ENCODE measurements at places on chromosomes 2 and 18.

DNA sequence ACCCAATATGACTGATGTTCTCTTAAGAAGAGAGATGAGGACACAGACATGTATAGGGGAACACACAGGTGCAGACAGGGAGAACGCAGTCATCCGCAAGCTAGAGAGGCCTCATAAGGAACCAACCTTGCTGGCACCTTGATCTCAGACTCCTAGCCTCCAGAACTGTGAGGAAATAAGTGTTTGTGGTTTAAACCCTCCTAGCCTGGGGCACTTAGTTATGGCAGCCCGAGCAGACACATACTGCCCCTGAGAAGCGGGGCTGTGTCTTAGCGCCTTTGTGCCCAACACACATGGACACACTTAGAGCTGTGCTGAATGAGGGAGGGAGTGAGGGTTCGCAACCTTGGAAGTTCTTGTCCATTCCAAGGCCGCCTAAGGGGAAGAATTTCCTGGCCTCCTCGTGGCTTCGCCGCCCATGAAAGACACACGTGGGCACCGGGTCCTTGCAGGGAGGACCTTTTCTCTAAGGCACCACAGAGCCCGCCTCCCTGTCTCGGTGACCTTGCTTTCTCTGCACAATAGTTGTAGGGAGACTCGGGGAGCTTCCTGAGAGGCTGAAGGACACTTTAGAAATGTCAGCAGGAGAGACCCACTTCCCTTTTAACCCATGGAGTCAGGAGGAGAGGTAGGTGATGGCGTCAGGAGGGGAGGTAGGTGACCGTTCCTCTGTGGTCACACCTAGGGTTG is 224.5 kb upstream of the HDAC4 start:
- no peak for DNase-seq

DNA sequence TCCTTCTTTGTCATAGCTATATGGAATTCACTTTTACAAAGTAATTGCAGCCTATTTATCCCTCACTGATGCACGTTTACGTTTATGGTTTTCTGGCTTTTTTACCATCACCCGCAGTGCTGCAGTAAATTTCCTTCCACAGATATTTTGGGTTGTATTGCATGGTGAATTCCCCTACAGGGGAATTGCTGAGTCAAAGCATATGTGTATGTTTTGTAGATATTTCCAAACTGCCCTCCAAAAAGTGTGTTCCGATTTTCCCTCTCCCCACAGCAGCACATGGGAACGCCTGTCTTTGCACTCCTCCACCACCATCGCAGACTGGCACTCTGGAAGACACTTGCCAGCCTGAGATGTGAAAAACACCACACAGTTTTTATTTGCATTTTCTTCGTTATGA is 80.6 kb upstream of the UXS1 start:
- no peak for DNase-seq

- no peak for DNase-seq
Observed at GRCh38 chr2:23028106-23028505, 356.9 kb upstream of the KLHL29 start.

- no peak for DNase-seq
Observed at GRCh38 chr2:129165006-129165405, 814.5 kb upstream of the RAB6C start.

GRCh38 chr2:7427293-7428060 is 510.3 kb downstream of the RNF144A start:
- DNase-seq: peak; percentile 26

DNA sequence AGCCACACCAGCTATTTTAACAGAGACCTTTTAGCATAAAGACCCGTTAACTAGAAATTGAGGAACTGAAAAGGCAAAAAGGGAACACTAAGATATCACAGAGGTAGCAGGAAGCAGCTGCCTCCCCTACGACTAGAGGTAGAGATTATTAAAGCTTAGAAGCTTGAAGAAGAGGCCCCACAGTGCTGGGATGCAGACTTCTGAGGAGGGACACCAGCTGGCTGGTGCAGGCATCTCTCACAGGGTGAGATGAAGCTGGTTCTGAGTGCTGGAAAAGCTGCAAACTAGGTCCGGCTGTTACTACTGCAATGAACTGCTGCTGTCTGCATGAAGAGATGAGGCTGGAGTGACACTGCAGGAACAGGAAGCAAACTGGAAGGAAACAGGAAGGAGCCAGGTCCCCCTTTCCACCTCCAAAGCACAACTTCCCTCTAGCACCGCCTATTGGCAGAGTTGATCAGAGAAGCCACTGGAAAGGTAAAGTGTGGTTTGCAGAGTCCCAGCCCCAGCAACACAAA is 61.2 kb upstream of the MRPS9 start:
- peak; percentile 6 for DNase-seq

- DNase-seq: no peak
Observed at GRCh38 chr18:7596147-7596546, 29.0 kb downstream of the PTPRM start.

- no peak for DNase-seq
Observed at GRCh38 chr18:49853436-49853835, 40.1 kb upstream of the ACAA2 start.

GRCh38 chr2:220227266-220227920 is 600.0 kb downstream of the SLC4A3 start:
- no peak for DNase-seq

GRCh38 chr2:8300216-8300615 is 381.6 kb upstream of the ID2 start:
- DNase-seq: no peak
